ENCODE measurements at places on chromosomes 1 and 21.

GRCh38 chr1:112533029-112533428 is 24.3 kb downstream of the WNT2B start:
- no peak for DNase-seq

GRCh38 chr1:203638950-203639349 is 12.3 kb downstream of the ATP2B4 start:
- DNase-seq, result no peak

DNA sequence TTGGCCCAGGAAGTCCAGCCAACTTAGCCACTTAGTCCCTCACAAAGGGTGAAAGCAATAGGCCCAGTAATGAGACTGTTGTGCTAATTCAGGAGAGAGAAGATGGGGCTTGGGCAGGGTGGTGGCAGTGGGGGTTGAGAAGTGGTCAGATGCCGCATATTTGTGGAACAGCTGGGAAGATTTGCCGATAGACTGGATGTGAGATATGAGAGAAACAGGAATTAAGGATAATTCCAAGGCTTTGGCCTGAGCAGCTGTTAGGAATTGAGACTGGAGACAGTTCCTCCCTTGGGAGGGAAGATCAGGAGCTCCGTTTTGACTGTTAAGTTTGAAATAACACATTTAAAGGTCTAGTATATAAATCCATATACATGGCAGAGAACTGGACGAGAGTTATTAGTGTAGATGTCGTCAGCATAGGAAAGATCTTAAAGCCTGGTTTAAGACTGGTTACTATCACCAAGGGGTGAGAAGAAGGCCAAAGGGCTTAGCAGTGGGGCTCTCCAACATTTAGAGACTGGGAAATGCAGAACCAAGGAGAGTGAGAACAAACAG is 323.7 kb upstream of the FAM78B start:
- no peak for DNase-seq

- DNase-seq, result no peak
These were observed 67.2 kb downstream of the SYDE2 start for GRCh38 chr1:85133565-85134159.

- no peak for DNase-seq
These were observed 62.0 kb downstream of the KCNK1 start for GRCh38 chr1:233675893-233676292.

GRCh38 chr1:9867408-9868243 is 42.4 kb downstream of the CTNNBIP1 start:
- DNase-seq, result peak; percentile 47

DNA sequence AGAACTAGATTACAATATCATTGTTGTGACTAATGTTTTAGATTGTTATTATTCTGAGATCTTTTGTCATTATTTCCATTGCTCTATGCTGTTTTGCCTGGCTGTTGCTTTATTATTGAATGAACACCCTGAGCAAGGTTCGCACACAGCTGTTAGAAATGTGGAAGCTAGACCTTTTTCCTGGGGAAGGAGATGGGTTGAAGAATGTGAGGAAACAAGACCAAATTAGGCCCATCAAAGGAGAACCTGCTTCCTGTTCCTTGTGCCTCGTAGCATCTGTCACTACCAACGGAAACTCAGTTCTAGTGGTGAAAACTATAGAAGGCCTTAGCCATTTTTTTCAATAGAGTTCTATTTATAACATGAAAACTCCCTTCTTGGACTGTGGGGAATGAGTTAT is 68.7 kb downstream of the RGL1 start:
- DNase-seq, result no peak

DNA sequence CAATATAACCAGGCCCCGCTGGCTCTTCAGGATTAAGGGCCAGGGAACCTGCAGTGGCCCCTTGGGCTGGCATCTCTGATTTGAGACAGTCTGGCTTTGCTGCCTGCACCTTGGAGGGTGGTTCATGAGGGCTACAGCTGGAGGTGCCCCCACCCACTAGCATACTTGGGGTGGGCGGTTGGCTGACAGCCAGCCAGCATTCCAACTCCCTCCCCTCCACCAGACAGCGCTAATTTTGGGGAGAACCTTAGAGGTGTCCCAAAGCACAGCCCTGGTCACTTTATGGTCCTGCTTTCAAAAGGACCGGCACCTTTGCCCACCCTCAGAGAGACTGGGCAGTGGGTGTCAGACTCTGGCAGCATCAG is 180.7 kb upstream of the VAMP3 start:
- DNase-seq, result no peak

- DNase-seq, result no peak
These were observed 11.0 kb downstream of the SH3BGRL3 start for GRCh38 chr1:26290882-26291261.

- no peak for DNase-seq
These were observed 10.6 kb upstream of the CAPZB start for GRCh38 chr1:19495799-19496526.

GRCh38 chr1:237384213-237384612 is 342.2 kb downstream of the RYR2 start:
- DNase-seq, result no peak

- DNase-seq, result no peak
These were observed 423.0 kb downstream of the RPS6KC1 start for GRCh38 chr1:213474054-213474453.

DNA sequence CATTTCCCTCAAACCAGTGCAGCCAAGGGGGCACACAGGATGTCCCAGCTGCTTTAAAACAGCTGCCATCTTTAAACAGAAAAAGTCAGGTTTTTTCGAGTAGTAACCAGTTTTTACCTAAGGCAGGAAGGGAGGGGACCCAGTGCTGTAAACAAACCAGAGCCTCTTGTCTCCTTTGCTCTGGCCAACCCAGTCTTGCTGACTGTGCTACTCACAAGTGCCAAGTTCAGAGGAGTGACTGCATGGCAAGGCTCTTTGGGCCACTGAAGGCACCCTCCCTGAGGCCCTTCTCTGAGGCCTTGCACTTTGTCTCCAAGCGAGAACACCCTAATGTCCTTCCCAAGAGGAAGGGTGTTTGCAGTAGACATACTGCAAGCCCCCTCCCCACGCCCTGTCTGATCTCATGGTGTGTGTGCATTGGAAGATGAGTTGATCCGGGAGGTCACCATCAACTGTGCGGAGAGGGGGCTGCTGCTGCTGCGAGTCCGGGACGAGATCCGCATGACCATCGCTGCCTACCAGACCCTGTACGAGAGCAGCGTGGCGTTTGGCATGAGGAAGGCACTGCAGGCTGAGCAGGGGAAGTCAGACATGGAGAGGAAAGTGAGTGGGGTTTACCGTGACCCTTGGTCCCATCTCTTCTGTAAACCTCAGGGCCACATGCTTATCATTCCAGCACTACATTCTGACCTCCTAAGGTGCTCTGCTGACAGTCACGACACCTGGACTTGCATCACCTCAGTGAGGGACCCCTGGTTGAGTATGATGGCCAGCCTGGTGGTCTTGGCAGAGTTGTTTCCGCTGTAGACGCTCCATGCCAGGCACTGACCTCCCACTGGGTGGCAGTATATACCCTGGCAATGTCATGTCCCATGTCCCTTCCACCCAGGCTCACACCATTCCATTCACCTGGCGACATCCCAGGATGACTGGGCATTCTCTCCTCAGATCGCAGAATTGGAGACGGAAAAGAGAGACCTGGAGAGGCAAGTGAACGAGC is 4.7 kb downstream of the DNALI1 start:
- no peak for DNase-seq

DNA sequence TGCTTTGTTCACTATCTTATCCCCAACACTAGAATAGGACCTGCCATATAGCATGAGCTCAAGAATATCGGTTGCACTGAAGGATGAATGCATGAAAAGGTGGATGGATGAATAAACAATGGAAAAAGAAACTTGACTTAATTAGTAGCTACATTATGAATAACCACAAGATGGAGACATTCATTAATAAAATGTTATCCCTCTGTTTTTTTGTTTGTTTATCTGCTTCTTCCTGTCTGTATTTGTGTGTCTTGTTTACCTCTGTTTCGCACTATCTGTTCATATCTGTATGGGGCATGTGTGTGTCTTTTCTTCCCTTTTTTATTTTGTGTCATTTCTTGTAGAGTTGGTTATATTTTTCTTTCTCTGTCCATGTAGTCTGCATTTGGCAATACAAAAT is 1.1 kb upstream of the OR14I1 start:
- DNase-seq, result no peak

All from esophagus squamous epithelium (tissue), 5 donors.